ENCODE measurements at places on chromosomes 5 and 9.
A peak's percentile ranks its signal among the peaks of the same experiment; 100 is the strongest.

- DNase-seq, result peak; percentile 70
Measured at GRCh38 chr9:72983512-72984225, 30.8 kb upstream of the ALDH1A1 start.

DNA sequence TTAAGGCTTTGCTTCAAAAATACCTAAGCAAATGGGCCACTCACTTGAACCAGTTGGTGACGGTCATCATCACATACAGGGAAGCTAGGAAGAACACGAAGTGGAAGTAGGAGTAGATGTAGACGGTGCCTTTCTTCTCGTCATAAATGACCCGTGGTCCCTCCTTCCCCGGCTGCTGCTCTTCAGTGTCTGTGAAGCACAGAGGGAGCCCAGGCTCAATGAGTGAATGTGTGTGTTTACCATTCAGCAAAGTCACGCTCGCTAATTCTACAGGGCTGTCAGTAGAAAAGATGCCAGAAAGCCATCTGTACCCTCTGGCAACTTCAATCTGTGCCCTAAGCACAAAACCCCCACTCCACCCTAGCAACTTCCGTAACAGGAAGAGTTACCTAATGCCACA, 109.8 kb downstream of the SERINC5 start:
- no peak for DNase-seq

- DNase-seq, result no peak
Measured at GRCh38 chr5:154899151-154899816, 38.7 kb downstream of the GEMIN5 start.

GRCh38 chr9:20701060-20701459, 17.0 kb downstream of the FOCAD start:
- peak; percentile 3 for DNase-seq

DNA sequence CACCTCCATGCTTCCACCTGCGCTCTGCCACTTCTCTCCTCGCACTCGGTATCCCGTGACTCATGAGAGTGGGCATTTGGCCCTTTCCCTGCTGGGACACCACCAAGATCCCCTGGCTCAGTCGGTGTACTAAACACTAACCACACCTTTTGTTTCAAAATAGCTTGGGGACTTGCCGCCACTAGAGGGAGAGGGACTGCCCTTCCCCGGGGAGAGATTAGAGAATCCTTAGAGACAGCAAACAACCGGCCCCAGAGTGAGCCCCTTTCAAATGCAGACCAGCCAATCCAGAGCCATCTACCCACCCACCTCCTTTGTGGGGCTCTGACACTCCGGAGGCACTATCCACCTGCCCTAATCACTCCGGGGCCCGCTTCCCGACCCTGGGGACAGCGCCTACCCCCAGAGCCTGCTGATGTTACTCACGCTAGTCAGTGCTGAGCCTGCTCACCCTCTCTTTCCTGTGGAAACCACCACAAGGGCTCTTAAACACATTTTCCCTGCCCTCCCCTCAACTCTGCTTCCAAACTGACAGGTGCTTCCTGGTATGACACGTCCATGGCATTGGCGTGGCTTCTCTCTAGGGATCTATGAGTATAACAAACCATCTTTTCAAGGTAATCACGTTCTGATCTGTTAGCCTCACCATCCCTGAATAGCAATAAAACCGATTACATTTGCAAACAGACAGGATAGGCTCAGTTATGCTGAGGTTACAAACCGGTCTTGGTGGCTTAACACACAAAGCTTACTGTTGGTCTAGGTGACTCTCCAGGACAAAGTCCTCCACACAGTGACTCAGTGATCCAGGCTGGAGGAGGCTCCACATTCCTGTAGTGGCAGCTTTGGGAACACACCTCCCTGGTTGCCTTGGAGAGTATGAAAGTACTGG, 180.1 kb upstream of the MVB12B start:
- DNase-seq, result peak; percentile 94

- DNase-seq, result peak; percentile 69
Measured at GRCh38 chr5:54243483-54244080, 66.8 kb downstream of the ARL15 start.

DNA sequence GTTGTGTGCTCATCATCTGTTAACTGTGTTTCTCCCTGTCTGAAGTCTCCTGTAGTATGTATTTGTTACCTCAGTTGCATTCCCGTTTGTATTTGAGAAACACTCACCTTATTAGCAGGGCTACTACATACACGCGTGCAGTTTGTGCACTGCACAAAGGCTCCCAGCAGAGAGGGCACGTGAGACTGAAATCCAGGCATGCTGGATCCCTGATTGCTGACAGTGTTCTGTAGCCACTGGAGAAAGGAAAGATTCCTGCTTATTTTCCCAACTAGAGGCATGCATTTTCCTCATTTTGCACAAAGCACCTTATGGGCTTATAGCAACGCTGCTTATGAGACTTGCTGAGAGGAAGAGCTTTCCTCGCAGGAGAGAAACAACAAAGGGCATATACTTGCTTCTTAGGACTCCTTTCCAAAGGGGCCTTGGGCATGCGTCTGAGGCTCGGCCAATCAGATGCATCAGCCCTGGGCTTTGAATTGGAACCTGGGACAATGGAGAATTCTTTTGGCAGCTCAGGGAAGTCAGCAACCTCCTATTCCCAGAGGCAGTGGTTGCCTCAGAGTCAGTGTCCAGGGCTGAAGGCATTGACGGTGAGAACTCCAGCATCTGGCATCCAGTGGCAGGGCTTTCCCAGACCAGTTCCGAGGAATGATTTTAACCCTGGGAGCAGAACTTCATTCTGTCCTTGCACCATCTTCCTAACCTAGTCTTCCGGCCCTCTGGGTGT, 9.9 kb upstream of the MEGF10 start:
- DNase-seq, result peak; percentile 58

DNA sequence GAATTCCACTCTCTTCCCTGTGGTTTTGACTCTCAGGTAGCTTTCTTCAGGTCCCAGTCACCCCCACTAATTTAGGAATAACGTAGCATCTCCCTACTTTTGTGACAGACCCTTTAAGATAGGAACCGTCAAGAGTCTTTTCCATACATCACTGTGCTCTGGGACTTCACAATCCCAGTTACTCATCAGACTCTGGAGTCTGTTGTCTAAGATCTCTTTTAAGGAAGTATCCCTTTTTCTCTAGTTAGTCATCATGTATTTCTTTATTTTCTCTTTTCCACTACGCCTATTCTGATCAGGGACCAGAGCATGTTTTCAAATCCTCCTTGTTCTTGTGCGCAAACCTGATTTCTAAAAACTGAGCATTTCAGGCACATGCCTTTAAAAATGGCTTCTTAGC, 143.0 kb downstream of the GOLPH3 start:
- DNase-seq, result no peak

DNA sequence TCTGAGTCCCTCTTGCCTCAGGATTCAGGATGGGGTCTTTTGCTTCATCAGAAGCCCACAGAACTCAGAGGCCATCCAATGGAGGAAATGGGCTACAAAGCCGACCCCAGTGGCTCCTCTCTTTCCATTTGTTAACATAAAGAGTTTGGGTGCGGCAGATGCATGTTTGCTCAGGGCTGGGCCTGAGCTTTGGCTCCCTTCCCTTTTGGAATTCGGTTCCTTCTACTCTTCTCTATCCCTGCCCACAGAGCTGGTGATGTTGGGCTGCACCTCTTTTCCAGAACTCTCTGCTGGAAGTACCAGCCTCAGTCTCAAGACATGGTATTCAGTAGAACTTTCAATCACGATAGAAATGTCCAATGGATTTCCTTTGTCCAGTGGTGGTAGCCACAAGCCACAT, 66.9 kb upstream of the AGXT2 start:
- no peak for DNase-seq

- DNase-seq, result no peak
Measured at GRCh38 chr9:28718226-28718625, 1144.9 kb upstream of the C9orf72 start.

- no peak for DNase-seq
Measured at GRCh38 chr9:72893437-72893836, 59.4 kb downstream of the ALDH1A1 start.

All from DMS53 (cell line).